HS-5 (cell line): ENCODE measurements at places on chromosomes 1 and 21.
A peak's percentile ranks its signal among the peaks of the same experiment; 100 is the strongest.

GRCh38 chr1:225881959-225882693 is at the start of gene TMEM63A:
TSS of gene TMEM63A (minus strand) at chr1:225882380. CDS start at chr1:225877580, 4,800 bp downstream.
- peak; percentile 48 for DNase-seq

DNA sequence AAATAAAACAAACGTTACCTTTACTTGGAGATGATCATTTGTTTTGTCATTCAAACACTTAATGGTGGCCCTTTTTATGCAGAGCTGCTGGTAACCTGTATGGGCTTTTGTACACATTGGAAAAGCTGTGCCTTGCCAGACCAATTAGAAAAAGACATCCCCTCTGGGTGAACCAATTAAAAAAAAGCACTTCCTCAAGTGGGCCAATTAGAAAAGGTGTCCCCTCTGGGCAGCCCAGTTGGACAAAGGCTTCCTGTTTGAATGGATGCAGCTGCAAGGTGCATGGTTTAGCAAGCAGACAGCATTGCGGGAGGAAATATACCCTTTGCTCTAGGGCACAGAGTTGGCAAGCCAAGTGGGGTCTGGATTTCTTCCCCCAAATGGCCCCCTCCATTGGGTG is 21.6 kb downstream of the HUNK start:
- DNase-seq, result no peak

DNA sequence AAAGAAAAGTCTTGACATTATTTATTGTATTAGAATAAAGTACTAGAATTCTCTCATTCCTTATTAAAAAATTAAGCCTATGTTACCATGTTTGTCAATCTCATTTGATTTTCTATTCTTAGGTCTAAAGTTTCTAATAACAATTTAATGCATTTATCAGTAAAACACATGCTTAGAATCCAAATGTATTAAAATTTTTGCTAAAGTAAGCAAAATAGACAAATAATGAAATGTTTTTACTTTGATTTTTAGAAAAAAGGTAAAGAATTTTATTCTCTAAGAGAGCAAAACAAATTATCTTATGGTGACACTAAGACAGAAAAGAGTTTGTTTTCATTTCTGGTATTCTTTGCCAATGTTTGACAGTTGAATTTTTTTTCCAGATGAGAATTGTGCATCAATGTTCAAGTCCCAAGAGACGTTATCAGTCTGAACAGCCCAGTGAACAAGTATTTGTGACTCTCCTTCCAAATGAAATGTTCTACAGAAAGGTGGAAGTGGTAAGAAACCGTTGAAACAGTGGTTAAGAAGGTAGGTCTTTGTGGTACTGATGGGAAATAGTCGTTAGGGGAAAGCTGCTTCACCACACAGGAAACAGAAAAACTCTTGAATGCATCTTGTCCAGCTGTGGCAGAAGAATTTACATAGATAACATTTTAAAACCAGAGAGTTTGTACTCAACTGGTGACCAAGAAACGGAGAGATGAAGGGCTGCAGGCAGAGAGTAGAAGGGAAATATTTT is 402.5 kb downstream of the PTPRC start:
- no peak for DNase-seq

- DNase-seq, result no peak
Observed at GRCh38 chr1:17027403-17027802, 15.7 kb upstream of the ATP13A2 start.

DNA sequence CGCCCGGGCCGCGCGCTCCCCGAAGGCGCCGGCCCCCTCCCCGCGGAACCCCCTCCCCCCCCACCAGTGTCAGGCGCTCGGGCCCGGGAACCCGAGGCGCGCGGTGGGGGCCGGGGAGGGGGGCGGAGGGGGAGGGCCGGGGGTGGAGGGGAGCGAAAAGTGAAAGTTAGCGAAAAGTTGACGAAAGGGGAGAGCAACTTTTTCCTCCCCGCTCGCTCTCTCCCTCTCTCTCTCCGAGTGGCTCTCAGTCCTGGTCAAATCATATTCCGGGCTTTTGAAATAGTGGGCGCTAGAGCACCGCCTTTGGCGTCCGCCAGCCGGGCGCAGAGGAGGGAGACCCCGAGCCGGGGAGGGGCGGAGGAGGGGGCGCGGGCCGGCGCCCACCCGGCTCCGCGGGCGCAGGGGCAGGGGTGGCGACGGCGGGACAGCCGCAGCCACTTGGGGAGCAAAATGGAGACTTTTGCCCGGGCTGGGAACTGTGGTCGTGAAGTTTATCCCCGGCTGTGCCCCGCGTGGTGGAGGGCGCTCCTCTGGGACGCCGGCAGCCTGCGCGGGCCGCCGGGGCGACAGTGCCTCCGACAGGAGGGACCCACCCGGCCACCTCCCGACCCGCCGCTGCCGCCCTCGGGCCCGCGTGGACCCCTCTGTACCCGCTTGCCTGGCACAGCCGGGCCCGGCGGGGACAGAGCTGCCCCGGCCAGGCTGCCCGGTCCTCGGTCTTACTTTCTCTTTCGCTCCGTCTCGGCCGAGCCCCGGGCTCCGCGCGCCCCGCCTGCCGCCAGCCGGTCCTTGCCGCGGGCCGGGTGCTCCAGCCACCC is 697 bp downstream of the PRDM16 start:
- DNase-seq, result no peak

- DNase-seq, result no peak
Observed at GRCh38 chr1:178875936-178876335, 5.1 kb upstream of the ANGPTL1 start.

GRCh38 chr1:189253601-189254350 is 1223.9 kb downstream of the BRINP3 start:
- no peak for DNase-seq

DNA sequence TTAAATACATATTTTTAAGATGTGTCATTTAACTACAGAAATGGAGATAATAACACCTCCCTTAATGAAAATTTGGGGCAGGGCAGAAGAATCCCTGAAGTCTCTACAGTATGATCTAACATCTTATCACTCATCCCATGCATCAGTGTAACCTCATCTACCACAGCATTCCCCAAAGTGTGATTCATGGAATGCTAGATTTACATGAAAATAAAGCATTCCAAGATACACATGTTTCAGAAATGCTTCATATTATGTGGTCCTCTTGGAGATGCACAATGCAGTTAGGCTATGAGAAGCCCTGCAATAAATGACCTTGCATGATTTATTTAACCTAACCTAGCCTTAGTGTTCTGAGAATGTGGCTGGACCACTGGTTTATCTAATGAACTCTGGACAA is 166.9 kb upstream of the SYT6 start:
- DNase-seq, result peak; percentile 93

DNA sequence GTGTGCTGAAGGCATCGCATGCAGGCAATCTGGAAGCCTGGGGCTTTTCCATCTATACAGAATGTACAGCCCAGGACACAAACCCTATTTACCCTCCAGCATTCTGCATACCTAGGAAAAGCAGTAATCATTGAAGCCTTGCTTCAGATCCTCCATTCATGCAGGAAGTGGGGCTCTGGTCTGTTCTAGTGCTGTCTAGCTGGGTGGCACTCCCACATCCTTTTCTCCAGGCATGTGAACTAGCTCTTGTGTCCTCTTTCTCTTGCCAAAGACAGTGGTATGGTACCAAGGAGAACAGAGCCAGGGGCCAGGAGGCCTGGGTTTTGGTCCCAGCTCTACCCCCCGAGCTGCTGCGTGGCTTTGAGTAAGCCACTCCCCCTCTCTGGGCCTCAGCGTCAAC is 21.7 kb downstream of the LRP8 start:
- no peak for DNase-seq

DNA sequence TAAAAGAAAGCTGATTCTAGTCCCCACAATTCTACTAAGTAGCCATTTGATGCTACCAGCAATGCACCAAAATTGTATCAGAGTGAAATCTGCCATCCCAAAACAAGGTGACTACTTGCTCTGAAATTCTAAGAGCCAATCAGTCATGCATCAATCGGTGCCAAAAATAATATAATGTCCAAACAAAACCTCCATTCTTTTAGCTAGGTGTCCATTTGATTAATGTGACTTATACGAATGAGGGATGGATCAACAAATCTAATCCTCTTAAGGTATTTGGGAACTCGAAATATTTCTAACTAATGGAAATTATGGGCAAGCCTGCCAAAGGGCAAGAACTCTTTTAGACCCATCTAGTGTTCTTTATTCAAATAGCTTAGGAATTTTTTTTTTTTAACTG is 66.4 kb upstream of the NEK2 start:
- no peak for DNase-seq

DNA sequence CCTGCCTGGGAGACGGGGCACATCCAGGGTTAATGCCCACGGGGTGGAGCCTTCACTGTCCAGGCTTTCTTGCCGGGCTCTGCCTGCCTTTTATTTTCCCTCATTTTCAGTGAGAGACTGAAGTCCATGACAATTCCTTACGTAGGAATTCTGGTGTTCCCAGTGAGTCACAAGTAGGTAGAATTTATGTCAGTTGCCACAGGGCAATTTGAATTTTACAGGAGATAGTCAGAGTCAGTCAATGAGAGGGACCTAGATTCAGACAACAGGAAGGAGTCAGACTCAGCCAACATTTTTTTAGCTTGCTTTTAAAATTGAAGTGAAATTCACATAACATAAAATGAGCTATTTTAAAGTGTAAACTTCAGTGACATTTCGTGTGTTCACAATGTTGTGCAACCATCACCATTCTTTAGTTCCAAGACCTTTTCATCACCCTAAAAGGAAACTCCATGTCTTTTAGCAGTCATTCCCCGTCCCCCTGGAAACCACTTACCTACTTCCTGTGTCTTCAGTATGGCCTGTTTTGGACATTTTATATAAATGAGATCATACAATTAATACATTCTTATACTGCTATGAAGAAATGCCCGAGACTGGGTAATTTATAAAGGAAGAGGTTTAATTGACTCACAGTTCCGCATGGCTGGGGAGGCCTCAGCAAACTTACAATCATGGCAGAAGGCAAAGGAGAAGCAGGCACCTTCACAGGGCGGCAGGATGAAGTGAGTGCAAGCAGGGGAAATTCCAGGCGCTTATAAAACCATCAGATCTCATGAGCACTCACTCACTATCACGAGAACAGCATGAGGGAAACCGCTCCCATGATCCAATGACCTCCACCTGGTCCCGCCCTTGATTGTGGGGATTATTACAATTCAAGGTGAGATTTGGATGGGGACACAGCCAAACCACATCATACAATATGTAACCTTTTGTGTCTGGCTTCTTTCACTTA is 14.6 kb downstream of the AJAP1 start:
- DNase-seq, result no peak

DNA sequence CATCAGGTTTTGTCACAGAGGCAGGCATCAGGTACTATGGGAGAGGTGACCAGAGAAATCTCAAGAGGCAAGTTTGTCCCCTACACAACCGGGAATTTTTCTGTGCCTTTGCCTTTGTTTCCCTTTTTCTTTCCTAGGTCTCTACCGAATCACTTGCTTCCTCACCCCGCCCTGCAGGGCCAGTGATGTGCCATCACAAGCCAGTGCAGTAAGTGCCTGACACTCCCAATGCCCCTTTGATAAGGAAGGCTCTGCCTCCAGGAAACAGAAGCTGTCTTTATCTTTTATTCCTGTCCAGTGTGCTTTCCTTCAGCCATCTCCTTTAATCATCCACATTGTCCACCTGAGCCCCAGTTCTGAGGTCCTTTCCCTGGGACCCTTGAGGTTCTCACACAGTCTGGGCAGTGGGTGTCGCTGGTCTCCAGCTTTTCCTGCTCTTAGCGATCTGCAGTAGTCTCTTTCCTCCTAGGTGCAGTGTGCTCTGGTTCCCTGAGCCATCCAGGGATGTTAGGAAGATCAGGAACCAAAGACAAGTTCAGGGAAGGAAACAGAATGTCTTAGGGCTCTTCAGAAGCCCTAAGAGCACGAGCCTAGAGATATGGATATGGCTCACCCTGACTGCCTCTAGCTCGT is 36.6 kb downstream of the GJA5 start:
- no peak for DNase-seq

GRCh38 chr1:226650236-226650841 is 88.7 kb downstream of the ITPKB start:
- no peak for DNase-seq

DNA sequence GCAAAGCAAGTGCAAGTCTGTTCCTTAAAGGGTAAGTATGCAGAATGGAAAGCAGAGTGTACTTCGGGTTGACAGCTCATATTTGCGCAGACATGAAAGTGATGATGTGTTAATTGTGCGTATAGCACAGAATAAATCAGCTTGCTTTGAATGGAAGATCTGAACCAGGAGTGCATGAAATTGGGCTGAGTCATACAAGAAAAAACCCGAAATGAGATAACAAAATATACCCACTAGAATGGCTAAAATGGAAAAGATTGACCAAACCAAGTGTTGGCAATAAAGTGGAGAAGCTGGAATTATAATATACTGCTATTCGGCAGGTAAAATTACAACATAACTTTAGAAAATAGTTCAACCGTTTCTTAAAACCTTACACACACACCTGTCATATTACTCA is 28.5 kb downstream of the CR1L start:
- no peak for DNase-seq

DNA sequence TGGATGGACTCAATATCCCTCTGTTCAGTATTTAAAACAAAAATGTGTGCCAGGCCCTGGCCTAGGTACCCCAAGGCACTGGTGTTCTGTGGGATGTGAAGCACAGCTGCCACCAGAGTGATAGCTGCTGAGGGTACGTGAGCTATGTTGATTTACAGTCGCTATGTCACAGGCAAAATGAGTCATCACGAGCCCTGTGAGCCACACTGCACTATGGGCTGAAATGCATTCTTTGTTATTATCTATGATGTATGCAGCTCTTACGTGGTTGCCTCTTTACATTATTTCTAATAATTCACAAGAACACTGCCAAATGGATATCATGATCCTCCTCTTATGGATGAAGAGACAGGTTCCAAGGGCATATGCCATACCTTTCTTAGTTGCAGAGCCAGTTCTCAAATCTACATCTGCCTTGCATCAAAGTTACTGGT is 2.1 kb downstream of the TEX38 start:
- no peak for DNase-seq

GRCh38 chr1:156320560-156320959 is 17.5 kb downstream of the CCT3 start:
- no peak for DNase-seq

DNA sequence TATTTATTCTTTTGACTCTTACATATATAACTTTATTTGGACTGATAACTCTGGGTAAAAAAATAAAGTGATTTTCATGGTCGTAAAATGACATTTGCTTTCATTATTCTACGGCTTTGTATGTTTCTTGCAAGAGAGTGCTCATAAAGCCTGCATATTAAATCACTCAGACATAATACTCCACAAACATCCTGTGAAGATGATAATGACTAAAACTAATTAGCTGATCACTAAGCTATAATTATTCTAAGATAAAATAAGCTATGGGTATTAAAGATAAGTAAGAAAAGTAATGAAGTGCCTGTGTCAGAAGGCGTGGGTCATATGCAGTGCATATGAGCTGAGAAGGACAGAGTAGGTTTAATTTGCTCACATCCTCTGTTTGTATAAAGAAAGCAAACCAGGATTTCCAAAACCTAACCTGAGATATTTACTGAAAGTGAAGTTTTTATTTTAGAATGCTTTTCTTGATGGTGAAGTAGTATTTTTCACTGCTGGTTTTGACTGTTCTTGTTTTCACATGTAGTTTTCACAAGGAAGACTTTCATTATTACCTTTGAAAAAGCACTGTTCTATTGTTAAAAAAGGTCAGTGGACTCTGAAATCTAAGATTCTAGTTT is 278.8 kb downstream of the AMY1C start:
- DNase-seq, result no peak

GRCh38 chr1:115331558-115332331 is 6.3 kb downstream of the NGF start:
- DNase-seq, result no peak

- DNase-seq, result no peak
Observed at GRCh38 chr1:208127792-208128529, 116.2 kb downstream of the PLXNA2 start.
